ENCODE measurements at places on chromosomes 6 and 20.

- DNase-seq: no peak
These were observed 125.4 kb downstream of the DST start for GRCh38 chr6:56517155-56517745.

- DNase-seq: no peak
These were observed 14.2 kb downstream of the EBF4 start for GRCh38 chr20:2706688-2707352.

- no peak for DNase-seq
These were observed 15.0 kb downstream of the RBM39 start for GRCh38 chr20:35726842-35727711.

DNA sequence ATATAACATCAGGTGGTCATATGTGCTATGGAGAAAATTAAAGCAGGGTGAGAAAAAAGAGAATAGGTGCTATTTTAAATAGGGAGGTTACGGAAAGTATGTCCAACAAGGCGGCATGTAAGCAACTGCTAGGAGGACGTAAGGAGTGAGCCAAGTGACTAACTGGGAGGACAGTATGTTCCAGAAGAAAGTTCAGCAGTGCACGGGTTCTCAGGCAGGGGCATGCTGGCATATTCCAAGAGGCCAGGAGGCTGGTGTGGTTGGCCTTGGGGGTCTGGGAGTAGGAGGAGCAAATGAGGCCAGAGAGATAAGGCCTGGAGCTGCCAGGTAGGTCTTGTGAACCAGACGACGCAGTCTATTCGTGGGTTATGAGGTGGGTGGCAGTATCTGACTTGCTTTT lies 112.4 kb downstream of the ARMC2 start:
- DNase-seq: no peak

DNA sequence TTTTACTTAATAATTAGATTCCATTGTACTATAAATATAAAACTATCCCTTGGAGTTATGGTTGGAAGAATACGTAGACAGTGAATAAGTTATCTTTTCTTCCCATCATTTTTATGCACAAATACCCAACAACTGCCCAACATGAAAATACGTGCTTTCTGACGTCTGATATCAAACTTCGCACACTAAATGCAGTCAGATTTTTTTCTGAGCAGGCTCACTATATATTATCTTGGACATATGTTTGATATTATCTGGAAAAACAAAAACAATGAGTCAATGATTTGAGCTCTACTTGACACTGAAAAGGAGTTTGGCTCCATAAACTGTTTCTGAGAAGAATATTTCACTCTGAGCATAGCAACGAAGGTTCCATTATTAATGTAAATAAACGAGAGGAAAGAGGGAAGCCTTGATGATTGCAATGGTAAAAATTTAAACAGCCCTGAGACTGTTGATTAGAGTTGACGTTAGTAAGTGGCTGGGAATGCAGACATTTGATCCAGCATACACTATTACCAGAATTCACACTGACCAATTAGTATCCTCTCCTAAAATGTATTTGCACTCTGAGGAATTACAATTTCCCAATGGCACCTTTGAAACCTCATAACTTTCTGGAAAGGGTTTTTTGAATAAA lies 1090.0 kb downstream of the EPHA7 start:
- DNase-seq: no peak

DNA sequence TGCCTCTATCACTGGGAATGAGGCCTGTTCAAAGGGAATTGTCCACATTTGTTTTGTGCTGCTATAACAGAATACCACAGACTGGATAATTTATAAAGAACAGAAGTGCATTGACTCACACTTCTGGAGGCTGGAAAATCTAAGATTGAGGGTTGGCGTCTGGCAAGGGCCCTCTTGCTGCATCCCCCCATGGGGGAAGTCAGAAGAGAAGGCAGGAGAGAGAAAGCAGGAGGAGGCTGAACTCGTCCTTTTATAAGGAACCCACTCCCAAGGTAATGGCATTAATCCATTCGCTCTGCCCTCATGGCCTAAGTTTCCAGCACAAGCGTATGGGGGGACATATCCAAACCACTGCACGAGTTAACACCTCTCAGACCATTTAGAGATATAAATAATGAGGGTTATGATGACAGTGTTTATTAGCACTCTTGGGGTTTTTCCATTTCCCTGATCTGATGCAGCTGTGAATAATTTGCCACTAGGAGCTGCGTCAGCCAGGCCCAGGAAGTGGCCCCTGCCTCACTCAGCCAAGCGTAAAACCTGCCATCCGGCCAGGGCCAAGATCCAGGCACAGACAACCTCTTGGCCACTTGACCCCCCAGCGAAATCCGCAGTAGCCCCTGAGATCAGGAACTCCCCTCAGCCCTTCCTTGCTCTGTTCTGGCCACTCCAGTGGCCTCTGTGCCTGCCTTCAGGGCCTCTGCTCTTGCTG lies 14.2 kb upstream of the SLCO4A1 start:
- DNase-seq: no peak

- no peak for DNase-seq
These were observed 137.9 kb downstream of the PKHD1 start for GRCh38 chr6:51949526-51949925.

- no peak for DNase-seq
These were observed 59.6 kb downstream of the RNF144B start for GRCh38 chr6:18446771-18447170.

- no peak for DNase-seq
These were observed 872.1 kb upstream of the GJE1 start for GRCh38 chr6:141260627-141261015.

- DNase-seq: no peak
These were observed 78.2 kb upstream of the EMILIN3 start for GRCh38 chr20:41444821-41445220.

GRCh38 chr6:2979819-2980464 lies 8.6 kb upstream of the SERPINB6 start:
- no peak for DNase-seq

GRCh38 chr6:31681135-31681671 lies 336 bp upstream of the LY6G5C start:
- no peak for DNase-seq

- no peak for DNase-seq
These were observed 22.2 kb downstream of the SAMHD1 start for GRCh38 chr20:36929290-36929689.

- no peak for DNase-seq
These were observed 609 bp downstream of the OGFRL1 start for GRCh38 chr6:71289039-71289801.

GRCh38 chr6:157030755-157031154 lies 253.6 kb downstream of the ARID1B start:
- DNase-seq: no peak

GRCh38 chr20:9270831-9271230 lies 201.9 kb downstream of the PLCB4 start:
- DNase-seq: no peak

DNA sequence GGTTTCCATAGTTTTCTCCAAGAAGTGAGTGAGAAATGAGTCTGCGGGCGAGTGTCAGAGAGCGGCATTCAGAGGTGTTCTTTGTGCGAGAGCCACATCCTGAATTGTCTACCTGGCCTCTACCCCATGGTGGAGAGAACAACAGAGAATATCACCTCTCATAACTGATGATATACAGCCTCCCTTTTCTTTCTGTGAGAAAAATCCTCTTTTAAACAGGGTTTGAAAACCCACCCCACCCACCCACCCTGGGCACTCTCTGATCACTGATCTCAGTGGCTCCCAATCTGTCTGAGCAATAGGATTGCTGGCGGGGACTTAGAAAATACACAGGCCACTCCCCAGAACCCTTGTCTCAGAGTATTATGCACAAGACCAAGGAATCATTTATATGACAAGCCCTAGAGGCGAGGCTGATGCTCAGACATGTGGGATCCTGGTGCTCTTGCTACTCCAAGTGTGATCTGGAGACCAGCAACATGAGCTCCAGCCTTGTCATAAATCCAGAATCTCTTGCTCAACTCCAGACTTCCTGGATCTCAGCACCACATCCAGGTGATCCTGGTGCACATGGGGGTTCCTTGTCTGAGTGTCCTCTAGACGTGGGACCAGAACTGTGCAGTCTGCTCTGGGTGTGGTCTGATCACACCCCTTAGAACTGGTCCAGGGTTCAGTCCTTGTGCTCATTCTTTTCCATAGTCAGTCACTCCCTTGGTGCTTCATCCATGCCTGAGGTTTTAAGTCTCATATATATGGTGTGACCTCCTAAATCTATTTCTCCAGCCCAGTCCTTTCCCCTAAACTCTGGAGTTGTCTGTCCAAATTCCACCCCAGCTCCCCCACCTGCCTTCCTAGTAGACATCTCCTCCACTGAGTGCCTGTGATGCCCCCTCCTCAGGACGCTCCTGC lies 5.3 kb downstream of the HLA-B start:
- no peak for DNase-seq

Data from HS-27A (cell line).